ENCODE measurements at places on chromosomes 12 and 14. TPM values are rescaled to one million over a fixed set of nuclear protein-coding genes. Genes with fewer than 3 reads are reported as not detected.

The KRT78 gene
- polyA plus RNA-seq: not detected

The KIF5A gene
- 0.32 TPM for polyA plus RNA-seq

The SMIM41 gene
- 0.43 TPM for polyA plus RNA-seq

The TC2N gene
- polyA plus RNA-seq: 12.8 TPM

The ACOT4 gene
- 3.7 TPM for polyA plus RNA-seq

Data from right renal pelvis (tissue), 4 donors.